Lower leg skin (tissue), 4 donors: ENCODE measurements at places on chromosomes 12 and 14.

- DNase-seq: no peak
Measured at GRCh38 chr12:64390275-64390851, at the start of gene C12orf56. Gene C12orf56, minus strand, starts transcription at chr12:64390758. Its CDS starts 193 bp downstream, at chr12:64390565.

GRCh38 chr14:74552623-74553022 lies 59.1 kb downstream of the ISCA2 start:
- peak; percentile 62 for DNase-seq

- no peak for DNase-seq
Measured at GRCh38 chr12:62516927-62517326, 50.3 kb downstream of the MON2 start.

DNA sequence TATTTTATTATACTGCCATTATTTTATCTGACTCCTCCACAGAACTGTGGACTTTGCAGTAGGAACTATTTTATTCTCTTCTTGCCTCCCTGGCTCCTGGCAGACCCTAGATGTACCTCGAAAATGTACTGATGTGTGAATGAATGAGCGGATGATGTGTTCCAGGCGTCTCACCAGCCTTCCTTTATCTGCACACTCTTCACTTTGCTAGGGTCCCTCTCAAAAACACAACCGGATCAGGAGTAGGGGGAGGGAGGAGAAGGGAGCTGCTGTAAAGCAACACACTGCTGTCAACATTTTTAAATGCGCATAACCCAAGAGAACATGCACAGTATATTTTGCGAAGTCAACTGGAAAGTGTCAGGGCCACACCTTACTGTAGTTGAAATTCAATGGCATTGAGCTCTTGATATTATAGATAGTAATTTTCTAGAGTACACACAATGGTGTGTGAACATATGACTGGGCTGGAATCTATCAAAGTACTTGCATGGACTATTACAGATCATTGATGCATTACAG lies 36.3 kb downstream of the SRGAP1 start:
- no peak for DNase-seq

GRCh38 chr14:63155511-63156185 lies 48.6 kb upstream of the RHOJ start:
- no peak for DNase-seq

DNA sequence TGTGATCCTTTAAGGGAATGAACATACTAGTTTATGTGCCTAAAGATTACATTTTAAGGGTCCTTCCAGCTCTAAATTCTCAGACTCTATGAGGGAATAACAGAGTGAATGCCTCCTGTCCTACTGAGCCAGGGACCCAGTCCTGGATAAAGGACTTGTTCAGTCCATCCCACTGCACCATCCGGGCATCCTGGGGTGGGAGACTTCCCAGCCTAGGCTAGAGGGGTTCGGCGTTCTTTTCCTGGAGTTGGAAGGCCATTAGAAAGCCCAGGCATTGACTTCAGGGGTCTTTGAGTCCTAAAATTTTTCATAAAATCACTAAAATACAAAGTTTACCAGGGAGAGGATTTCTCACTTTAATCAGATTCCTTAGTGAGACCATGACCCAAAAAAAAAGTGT lies 127.9 kb upstream of the FKBP4 start:
- no peak for DNase-seq

GRCh38 chr14:87732562-87732961 lies 260.4 kb downstream of the GALC start:
- DNase-seq: no peak

DNA sequence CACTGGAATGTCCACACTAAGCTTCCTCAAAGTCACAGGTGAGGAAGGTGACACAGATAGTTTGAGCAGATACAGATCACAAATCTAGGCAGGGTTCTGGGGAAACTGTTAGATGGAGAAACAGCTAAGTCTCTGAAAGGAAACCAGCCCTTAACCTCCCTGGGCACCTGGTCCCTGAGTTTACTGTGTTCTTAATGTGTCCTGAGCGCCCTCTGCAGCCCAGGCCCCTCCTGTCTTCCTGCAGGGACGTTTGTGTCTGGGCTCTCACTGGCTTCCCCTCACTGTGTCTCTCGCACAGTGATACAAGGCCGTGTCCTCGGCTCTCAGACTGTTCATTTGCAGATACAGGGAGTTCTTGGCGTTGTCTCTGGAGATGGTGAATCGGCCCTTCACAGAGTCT lies 684.3 kb downstream of the TMEM121 start:
- DNase-seq: no peak

GRCh38 chr14:66752109-66752508 lies 244.2 kb downstream of the GPHN start:
- DNase-seq: no peak

- DNase-seq: no peak
Measured at GRCh38 chr12:89799316-89799715, 90.7 kb upstream of the ATP2B1 start.
